CD4-positive, alpha-beta T cell treated with Interleukin-1 beta for 1 hour (primary cell): ENCODE measurements at places on chromosomes 7 and 10.

- DNase-seq: no peak
Observed at GRCh38 chr7:39198556-39198955, 220.8 kb downstream of the POU6F2 start.

DNA sequence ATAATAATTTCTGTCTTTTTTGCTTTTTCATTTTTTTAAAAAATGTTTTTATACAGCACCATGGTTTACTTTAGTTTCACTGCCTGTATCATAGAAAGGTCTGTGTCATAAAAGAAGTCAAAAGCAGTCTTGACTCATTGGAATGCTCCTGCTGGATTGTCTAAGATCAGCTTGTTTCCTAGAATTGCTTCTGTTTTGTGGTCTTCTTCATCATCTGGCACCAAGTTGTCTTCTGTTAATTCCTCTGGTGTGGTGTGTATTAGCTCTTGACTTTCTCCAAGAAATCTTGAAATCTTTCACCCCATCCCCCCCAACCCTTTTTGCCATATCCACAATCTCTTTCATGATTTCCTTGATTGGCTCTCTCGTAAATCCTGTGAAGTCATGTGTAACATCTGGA is 250.3 kb upstream of the CXCL12 start:
- no peak for DNase-seq

DNA sequence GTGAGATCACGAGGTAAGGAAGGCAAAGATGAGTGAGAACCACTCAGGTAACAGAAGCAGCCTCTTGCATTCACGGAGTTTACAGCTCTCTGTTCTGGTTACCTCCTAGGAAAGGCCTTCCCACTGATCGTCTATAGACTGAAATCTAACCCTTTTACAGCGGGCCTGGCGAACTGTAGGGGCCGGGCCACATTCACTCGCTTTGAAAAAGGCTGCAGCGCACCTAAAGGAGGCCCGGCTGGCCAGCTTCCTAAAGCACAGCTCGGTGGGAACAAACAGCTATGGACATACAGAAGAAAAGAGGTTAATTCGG is 565 bp downstream of the ATP5MK start:
- no peak for DNase-seq

DNA sequence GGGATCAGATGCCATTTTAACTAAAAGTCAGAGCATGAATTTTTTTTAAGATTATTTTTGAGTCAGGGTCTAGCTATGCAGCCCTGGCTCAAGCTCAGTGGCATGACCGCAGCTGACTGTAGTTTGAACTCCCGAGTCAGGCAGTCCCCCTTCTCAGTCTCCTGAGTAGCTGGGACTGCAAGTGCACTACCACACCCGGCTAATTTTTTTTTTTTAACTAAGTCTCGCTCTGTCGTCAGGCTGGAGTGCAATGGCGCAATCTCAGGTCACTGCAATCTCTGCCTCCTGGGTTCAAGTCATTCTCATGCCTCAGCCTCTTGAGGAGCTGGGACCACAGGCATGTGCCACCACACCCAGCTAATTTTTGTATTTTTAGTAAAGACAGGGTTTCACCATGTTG is 7.8 kb downstream of the TAS2R41 start:
- DNase-seq: no peak

- no peak for DNase-seq
Observed at GRCh38 chr7:13633857-13634256, 355.6 kb downstream of the ETV1 start.

- no peak for DNase-seq
Observed at GRCh38 chr7:1665549-1666316, 4.3 kb upstream of the ELFN1 start.

DNA sequence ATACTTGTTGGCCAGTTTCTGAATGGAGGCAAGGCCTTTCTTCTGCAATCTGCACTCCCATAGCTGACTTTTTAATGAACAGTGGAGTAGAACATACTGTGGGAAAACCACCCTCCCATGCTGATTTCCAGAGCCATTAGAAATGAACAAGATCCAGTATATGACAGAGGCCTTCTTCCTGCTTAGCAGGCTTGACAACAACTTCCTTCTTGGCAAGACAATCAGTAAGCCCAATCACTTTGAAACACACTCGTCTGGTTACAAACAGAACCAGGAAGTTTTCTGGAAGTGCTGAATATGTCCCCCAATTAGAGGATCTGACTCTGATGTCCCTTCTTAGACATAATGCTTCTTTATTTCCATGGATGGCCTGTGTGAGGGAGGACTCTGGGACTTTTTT is 103.4 kb downstream of the SAMD9 start:
- no peak for DNase-seq

DNA sequence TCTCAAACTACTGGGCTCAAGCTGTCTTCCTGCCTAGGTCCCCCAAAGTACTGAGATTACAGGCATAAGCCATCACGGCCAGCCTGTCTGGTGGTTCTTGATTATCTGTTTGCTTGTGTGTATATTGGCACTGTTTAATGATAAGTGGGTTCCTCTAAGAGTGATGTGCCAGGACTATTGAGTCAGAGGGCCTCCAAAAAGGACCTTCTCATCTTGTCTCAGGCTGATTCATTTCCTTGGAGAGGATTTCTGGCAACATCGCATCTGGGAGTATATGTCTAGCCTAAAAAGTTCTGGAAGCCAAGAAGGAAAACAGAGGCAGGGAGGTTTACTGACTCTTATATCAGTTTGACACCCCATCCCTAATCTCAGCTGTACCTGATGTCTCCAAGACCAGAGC is 27.1 kb upstream of the AKAP9 start:
- no peak for DNase-seq

GRCh38 chr7:45584261-45585210 is 10.4 kb downstream of the ADCY1 start:
- DNase-seq: no peak

- DNase-seq: no peak
Observed at GRCh38 chr7:21334906-21335305, 93.0 kb upstream of the SP4 start.

DNA sequence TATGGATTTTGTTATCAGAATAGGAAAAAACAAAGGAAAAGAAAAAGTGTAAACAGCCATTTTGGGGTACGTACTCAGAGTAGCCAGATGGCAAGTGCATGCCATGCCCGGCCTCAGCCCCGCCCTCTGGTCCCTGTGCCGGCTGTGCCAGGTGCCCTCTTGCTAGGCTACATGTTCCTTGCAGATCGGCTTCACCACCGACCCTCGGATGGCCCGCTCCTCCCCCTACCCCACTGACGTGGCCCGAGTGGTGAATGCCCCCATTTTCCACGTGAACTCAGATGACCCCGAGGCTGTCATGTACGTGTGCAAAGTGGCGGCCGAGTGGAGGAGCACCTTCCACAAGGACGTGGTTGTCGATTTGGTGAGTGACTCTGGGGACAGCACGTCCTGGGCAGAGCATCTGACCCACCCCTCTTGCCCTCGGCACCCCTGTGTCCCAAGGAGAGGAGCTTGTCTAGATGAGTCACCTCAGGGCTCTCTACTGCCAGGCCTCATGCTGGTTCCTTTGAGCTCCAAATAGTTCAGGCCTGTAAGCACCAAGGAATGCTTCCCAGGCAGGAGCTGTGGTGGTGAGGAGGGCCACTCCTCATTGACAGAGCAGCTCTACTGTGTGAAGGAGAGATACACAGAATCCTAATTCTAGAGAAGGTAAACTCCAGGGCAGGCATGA is 54.9 kb upstream of the ZMIZ2 start:
- DNase-seq: no peak

GRCh38 chr7:73703757-73704639 is 15.5 kb downstream of the STX1A start:
- peak; percentile 43 for DNase-seq

DNA sequence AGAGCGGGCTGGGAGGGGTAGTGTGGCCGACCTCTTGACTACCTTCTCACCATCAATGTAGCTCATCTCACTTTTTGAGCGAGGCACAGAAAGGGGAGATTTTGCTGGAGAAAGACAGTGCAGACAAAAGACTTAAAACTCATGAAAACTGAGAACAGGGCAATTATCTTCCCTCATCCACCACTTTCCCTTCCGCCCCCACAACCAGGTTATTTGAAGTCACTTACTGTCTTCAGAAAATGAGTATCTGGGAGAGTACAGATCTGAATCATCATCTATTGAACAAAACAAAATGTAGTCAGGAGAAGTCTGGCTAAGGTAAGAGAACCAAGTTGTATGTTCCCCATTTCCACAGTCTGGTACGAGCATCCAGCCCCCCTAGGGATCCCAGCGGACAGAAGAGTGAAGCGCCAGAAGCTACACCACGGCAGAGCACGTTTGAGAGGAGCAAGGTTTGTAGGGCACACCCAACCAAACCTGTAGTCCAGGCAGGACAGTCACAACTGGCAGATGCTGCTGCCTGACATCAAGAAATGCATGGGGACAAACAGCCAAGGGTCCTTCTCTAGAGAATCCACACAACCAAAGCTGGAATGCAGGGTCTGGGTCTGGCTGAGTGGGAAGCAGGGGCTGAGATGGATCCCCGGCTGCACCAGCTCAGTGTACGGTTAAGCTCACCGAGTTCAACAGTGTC is 93.4 kb upstream of the PDLIM1 start:
- DNase-seq: no peak

GRCh38 chr7:2553831-2554581 is 1.3 kb downstream of the BRAT1 start:
- DNase-seq: no peak

DNA sequence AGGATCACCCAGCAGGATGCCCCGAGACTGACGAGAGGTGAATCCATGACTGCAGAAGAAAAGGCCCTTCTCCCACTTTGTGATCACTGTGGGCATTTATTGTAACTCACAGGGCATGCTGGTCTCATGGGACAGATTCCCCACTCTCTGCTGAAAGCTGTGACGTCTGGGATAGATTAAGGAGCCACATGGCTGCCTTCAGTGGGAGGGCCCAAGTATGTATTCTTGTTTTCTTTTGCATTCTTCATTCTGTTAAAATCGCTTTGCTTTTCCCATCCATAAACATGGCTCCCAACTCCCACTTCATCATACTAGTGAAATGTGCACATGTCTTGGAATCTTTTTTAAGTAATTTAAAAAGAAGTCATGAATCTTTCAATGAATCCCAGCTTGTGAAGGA is 67.2 kb downstream of the FAM107B start:
- DNase-seq: no peak

DNA sequence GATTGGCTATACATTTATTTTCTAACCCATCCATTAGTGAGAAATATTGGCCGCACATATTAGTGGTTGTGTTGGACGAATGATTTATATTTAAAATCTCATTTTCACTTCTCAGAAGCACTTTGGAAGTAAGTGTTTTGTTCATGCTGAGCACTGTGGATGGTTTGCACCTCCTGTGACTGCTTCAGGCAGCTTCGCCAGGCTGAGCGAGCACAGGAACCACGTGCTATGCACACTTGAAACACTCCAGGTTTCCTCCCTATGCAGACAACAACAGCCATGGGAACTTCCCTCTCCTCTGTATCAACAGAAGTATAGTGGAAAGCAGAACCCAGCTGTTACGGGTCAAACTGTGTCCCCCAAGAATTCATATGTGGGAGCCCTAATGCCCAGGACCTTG is 67.3 kb upstream of the WDR11 start:
- no peak for DNase-seq

GRCh38 chr7:32494946-32495297 is 367 bp upstream of the AVL9 start:
- no peak for DNase-seq

- DNase-seq: no peak
Observed at GRCh38 chr7:26292768-26293560, 1.3 kb downstream of the SNX10 start.

GRCh38 chr10:130177250-130177649 is 41.1 kb downstream of the GLRX3 start:
- DNase-seq: no peak

DNA sequence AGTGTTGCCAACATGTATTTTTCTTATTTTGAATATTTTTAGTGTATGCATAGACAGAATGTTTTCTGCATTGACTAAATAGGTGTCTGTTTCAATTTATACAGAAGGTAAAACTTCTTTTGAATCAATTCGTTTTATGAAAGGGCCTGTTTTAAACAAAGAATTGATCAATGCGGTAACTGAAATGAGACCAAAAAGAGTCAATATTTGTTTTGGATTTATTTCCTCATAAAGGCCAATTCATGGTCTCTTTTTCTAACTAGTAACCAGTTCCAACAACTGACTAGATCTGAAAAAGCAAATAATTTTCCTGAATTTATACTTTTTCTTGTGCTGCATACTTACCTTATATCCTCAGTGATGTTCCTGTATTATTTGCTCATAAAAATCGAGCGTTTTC is 320.5 kb downstream of the DGKB start:
- DNase-seq: no peak
